ENCODE measurements at places on chromosomes 4 and X. TPM values are rescaled to one million over a fixed set of nuclear protein-coding genes. Genes with fewer than 3 reads are reported as not detected.
A peak's percentile ranks its signal among the peaks of the same experiment; 100 is the strongest.

- no peak for DNase-seq
Observed at GRCh38 chr4:119946359-119946758, 120.3 kb downstream of the MAD2L1 start.

Gene DCLK2
- total RNA-seq = 13.5 TPM

Gene H2BW2
- not detected for total RNA-seq

DNA sequence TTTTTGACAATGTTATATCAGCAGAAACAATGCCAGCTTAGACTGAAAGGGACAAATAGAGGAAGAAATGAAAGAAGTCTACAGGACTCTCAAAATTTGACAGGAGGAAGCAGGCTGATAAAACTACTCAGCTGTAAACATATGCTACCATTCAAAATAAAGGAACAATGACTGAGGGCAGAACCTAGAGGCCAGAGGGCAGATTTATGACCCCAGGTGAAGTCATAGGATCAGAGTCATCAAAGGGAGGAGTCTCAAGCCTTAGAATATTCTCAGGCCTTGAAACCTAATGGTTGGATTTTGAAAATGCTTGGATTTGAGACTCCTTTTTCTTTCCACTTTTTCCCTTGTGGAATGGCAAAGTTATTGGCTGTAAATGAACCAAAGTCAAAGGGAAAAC lies 17.0 kb upstream of the SYTL5 start:
- DNase-seq = no peak

Gene PAK3
- 1.5 TPM for total RNA-seq

GRCh38 chr4:146132445-146132844 lies 43.1 kb upstream of the LSM6 start:
- DNase-seq = peak; percentile 3

Gene PTCHD1
- total RNA-seq = 0.18 TPM

Gene STATH
- not detected for total RNA-seq

DNA sequence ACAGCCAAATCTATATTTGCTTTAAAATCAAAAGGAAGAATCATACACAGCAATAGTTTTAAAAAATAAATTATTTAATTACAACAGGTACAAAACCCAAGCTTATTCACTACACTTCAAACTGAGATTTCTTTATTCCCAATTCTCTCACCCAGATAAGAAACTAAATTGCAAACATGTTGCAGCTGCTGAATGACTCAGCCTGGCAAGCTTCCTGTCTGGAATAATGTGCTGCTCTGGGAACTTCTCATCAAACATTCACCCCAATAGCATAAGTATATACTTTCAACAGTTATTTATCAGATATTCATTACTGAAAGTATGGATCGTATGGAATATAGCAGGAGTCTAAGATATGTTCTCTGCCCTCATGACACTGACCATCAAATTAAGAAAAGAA lies 43.0 kb upstream of the GABRA2 start:
- DNase-seq = no peak

Gene CYTL1
- 22.1 TPM for total RNA-seq

GRCh38 chr4:111601671-111602070 lies 543.6 kb upstream of the FAM241A start:
- no peak for DNase-seq

Gene TMSB15C
- total RNA-seq = 4.9 TPM

DNA sequence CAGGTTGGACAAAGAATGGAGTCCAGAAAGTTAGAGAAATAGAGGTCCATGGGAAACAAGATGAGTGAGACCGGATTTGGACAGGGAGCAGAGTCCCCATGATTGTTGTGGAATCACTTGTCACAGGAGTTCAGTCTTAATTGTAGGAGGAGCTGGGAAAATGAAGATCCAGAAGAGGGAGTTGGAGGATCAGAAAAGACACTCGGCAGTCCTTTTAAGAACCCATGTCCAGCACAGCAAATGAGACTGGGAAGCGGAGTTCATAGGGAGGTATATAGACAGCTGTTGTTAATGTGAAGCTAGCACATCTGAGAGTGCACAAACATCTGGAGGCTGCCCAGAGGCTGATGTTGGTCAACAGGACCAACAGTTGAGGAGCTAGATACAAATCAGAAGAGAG lies 111.4 kb upstream of the RXFP1 start:
- peak; percentile 9 for DNase-seq

DNA sequence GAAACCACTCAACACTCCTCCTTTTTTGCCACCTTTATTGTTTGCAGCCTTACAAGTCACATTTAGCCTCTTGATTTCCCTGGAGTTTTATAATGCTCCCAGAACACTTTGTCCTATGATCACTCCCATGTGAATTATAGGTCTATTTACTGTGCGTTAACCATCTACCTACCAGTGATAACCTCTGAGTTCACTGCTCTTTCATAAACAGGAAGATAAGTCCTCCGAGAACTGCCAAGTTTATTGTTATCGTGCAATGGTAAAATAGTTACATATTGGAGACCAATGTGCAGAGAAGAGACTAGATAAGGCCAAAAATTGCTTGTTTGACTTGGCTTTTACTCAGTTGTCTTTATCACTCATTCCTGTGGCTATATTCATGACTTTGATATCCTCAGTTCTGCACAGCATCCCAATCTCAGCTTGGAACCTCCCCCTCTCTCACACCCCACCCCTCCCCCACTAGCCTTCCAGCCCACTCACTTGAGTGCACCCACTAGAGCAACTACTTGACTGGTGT lies 12.9 kb upstream of the NUDT9 start:
- DNase-seq = no peak
